Upper lobe of right lung (tissue), 1 donor: ENCODE measurements at places on chromosomes 4 and X. TPM values are rescaled to one million over a fixed set of nuclear protein-coding genes. Genes with fewer than 3 reads are reported as not detected.

DNA sequence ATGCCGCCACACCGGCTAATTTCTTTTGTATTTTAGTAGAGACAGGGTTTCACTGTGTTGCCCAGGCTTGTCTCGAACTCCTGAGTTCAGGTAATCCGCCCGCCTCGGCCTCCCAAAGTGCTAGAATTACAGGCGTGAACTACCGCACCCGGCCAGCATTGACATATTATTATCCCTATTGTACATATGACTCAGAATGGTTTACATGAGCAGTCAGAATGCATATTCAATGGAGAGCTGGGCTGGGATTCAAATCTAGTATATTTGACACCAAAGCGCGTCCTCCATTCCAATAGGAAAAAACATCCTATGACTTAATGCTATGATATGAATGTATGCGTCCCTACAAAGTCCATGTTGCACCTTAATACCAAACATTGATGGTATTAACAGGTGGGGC, 281.4 kb downstream of the CAMK2D start:
- H3K4me3 ChIP-seq, result no peak overlapping the region
- no peaks in the 10 kb centered on the region for H3K36me3 ChIP-seq
- no peaks in the 10 kb centered on the region for H3K27me3 ChIP-seq

DNA sequence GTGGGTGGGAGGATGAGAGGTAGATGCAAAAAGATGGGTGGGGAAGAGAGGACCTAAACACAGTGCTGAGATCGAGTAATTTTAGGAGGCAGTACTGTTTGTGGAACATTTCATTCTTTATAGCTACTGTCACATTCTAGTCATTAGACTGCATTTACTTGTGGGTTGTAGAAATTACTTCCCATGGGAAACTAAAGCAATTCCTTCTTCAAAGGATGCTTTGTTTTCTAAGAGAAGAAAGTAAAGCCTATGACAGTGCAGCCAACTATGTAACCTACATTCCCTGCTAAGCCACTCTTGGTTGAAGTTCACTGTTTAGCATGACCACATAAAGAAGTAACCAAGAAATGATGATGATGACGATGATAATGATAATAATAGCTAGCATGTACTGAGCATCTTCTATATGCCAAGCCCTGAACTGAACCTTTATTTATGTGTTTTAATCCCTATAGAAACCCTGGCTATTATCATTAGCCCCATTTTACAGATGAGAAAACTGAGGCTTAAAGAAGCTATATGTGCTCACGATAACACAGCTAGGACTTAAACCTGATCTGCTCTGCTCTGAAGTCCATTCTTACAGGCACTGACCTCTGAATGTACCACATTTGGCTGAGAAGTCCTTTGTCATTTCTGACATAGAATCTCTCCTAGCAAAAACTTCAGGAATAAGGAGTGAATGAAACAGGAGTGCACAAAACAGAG, 114.5 kb upstream of the KIT start:
- H3K36me3 ChIP-seq, result no peaks in the 10 kb centered on the region
- H3K27me3 ChIP-seq, result no peaks in the 10 kb centered on the region
- H3K27ac ChIP-seq, result no peak overlapping the region
- H3K4me1 ChIP-seq, result peaks cover 7% of the 10 kb centered on the region

- no peak overlapping the region for H3K27ac ChIP-seq
- H3K4me1 ChIP-seq, result no peaks in the 10 kb centered on the region
- no peak for DNase-seq
- no peaks in the 10 kb centered on the region for H3K36me3 ChIP-seq
- H3K27me3 ChIP-seq, result no peaks in the 10 kb centered on the region
Observed at GRCh38 chr4:153260553-153261300, 56.5 kb downstream of the TRIM2 start.

DNA sequence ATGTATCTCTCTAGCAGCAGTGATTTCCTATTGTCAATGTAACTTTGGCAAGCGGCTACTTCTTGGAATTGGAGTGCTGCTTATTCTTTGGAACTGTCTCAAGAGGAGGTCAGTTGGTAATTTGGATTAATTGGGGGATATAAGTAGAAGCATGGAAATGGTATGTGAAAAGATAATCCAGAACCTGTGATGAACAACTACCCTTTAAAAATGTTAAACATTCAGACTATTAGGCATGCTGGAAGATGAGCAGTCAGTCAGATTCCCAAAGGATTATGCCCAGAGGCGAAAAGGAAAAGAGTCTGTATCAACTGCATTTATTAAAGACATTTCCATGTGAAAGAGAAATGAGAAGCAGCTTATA, 62.5 kb downstream of the SEC24D start:
- peaks cover 10% of the 10 kb centered on the region for H3K36me3 ChIP-seq
- no peak overlapping the region for H3K4me3 ChIP-seq
- H3K27ac ChIP-seq, result no peak overlapping the region
- peaks cover 5% of the 10 kb centered on the region for H3K4me1 ChIP-seq
- no peak for DNase-seq

- no peak overlapping the region for H3K4me3 ChIP-seq
- H3K27me3 ChIP-seq, result no peaks in the 10 kb centered on the region
- no peak overlapping the region for H3K27ac ChIP-seq
- peaks cover 26% of the 10 kb centered on the region for H3K4me1 ChIP-seq
Observed at GRCh38 chr4:184408021-184408683, 66.2 kb downstream of the IRF2 start.

DNA sequence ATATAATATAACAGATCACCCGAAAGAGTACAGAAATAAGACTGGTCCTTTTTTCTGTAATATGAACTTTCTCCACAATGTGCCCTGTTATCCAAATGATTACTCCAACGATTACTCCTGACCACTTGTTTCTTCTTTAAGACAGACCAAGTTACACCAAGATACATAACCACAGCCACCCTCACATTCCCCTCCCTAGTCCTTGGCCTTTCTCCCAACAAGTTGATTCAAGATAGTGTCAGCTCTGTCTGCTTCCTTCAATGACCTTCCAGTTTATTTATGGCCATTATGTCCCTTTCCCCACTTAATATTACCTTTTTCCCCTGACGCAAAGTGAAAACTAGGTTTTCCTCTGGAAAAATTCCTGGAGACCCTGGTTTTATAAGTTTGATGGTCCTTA, 397.2 kb downstream of the FAM47B start:
- H3K36me3 ChIP-seq, result no peaks in the 10 kb centered on the region
- DNase-seq, result no peak
- H3K4me1 ChIP-seq, result no peaks in the 10 kb centered on the region
- no peak overlapping the region for H3K4me3 ChIP-seq

DNA sequence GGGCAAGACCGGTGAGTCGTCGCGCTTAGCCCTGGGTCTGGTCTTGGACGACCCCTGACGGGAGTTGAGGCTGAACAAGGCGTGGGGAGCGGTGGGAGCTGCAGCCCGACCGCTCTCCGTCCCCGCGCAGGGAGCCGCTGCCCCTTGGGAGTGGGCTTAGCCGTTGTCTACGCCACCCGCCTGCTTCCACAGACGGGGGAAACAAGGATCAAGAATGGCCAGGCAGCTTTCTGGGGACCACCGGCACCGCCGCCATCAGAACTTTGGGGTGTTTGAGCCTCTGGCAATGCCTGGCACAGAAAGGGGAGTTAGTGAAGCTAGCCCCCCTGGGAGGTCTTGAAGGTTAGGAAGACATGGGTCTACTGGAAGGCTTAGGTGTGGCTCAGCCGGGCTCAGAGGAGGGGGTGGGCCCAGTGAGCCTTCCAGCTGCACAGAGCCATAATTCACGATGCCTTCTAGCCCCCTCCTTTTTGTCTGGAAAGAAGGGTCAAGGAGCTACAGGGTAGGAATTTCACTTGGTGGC, 583 bp downstream of the RASL11B start:
- H3K4me1 ChIP-seq, result peaks cover 18% of the 10 kb centered on the region
- no peaks in the 10 kb centered on the region for H3K36me3 ChIP-seq
- peak overlapping the region; percentile 69 for H3K4me3 ChIP-seq
- H3K27ac ChIP-seq, result no peak overlapping the region
- no peak for DNase-seq

DNA sequence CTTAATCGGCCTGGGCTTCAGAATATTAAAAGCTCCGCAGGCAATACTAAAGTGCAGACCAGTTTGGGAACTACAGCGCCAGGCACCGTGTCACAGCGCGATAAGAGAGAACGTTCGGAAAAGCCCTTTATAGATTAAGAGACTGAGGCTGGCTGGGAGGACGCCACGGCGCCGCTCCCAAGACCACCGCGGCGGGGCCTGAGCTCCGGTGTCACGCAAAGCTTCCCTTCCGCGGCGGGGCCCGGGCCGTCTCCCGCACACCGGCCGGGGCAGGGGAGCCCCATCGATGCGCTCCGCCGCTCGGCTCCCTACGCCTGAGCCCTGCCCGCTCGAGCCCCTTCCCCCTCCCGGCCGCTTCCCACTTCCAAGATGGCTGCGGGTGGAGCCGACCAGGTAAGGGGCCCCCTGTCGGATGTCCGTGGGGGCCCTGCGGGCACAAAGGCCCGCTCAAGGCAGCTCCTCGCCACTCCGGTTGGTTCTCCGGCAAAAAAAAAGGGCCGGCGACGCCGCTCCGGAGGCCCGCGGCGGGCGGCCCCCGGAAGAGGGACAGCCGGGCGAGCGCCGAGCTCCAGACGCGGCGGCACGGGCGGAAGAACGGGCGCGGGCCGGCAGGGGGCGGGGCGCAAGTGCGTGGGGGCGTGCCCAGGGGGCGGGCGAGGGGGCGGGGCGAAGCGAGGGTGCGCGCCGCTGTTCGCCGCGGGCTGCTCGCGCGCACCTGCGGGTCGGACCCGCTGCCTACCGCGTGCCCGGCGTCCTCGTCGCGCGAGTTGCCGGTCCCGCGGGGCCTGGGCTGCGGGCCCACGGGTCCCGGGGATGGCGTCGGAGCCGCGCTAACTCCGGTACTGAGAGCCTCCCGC, at the start of gene TBC1D14:
TBC1D14 (plus strand) TSS at position 714 of the 857 bp plus-strand sequence. CDS start 13,564 bp downstream, outside the sequence.
- H3K27ac ChIP-seq, result peak within 1 kb of the TSS; percentile 99
- H3K4me1 ChIP-seq, result peaks cover 19% of the 10 kb centered on the region
- H3K36me3 ChIP-seq, result no peaks in the 10 kb centered on the region
- H3K4me3 ChIP-seq, result peak within 1 kb of the TSS; percentile 58
- H3K27me3 ChIP-seq, result no peaks in the 10 kb centered on the region

DNA sequence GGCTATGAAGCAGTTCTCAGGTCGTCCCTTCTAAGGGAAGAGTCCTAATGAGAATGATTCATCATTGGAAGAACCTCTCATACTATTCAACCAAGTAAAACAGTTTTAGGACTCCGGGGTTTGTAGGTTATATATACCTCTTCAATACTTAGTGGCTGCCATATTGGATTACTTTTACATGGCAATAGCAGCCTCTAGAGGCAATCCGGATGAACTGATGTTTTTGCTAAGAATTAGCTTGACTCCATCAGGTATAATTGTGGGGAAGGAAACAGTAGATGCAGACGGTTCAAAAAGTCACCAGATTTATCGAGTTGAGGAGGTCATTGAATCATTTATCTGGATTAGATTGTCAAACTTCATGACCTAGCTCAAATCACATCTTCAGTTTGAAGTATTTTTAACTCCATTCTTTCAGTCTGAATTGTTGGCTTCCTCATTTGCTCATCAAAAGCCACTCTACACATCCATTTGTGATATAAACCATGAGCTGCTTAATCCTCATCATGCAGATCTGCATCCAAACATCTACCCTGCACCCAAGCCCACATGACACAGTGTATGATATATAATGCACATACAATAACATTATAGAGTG, 28.4 kb downstream of the GUCY1B1 start:
- DNase-seq, result no peak
- no peaks in the 10 kb centered on the region for H3K36me3 ChIP-seq
- H3K4me1 ChIP-seq, result peaks cover 3% of the 10 kb centered on the region

GRCh38 chr4:172776203-172776861, 392.3 kb upstream of the GALNT7 start:
- no peak overlapping the region for H3K4me3 ChIP-seq
- H3K36me3 ChIP-seq, result no peaks in the 10 kb centered on the region
- no peak overlapping the region for H3K27ac ChIP-seq
- no peak for DNase-seq
- H3K4me1 ChIP-seq, result no peaks in the 10 kb centered on the region

DNA sequence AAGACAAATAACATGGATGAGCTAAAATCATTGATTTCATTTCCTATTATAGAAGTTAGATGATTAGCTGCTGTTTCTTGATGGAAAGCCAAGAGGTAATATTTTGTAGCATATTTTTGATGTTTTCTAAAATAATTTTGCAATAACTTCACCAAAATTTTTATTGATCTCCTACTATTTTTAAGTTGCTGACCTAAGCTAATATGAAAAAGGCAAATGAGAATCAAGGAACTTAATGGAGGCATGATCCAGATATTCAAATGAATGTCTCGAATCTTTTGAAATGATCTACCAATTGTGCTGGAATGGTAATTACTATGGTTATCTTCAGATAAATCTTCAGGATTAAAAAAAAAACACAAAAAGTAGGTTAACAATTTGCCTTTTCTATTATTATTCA, 1591.4 kb upstream of the PCDH7 start:
- DNase-seq, result no peak
- H3K4me1 ChIP-seq, result no peaks in the 10 kb centered on the region
- H3K36me3 ChIP-seq, result no peaks in the 10 kb centered on the region
- H3K4me3 ChIP-seq, result no peak overlapping the region

- no peaks in the 10 kb centered on the region for H3K27me3 ChIP-seq
- no peak overlapping the region for H3K27ac ChIP-seq
- no peaks in the 10 kb centered on the region for H3K4me1 ChIP-seq
- H3K36me3 ChIP-seq, result no peaks in the 10 kb centered on the region
Observed at GRCh38 chrX:24371391-24371972, 11.0 kb downstream of the SUPT20HL1 start.

GRCh38 chrX:135541351-135541750, 20.9 kb downstream of the INTS6L start:
- H3K36me3 ChIP-seq, result no peaks in the 10 kb centered on the region
- no peak for DNase-seq
- H3K27me3 ChIP-seq, result no peaks in the 10 kb centered on the region
- H3K4me3 ChIP-seq, result no peak overlapping the region
- H3K27ac ChIP-seq, result no peak overlapping the region

DNA sequence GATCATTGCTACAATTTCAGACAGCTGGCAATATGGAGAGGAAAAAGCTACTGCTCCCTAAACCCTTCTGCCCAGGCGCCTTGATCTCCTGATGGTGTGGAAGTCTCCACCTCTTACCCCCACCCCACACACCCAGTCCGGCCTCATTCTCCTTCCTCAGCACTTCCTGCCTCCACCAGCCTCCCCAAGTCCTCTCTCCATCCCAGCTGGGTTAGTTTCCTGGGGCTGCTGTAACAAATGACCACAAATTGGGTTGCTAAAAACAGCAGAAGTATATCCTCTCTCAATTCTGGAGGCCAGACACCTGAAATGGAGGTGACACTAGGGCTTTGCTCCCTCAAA, 1.1 kb upstream of the CCNQ start:
- DNase-seq, result no peak
- no peak overlapping the region for H3K27ac ChIP-seq
- H3K27me3 ChIP-seq, result no peaks in the 10 kb centered on the region

GRCh38 chr4:56261027-56261426, 126.3 kb downstream of the AASDH start:
- DNase-seq, result no peak
- H3K36me3 ChIP-seq, result no peaks in the 10 kb centered on the region
- no peak overlapping the region for H3K4me3 ChIP-seq
- H3K27ac ChIP-seq, result no peak overlapping the region

NKX6-1 gene
- not detected for total RNA-seq

TMEM144 gene
- total RNA-seq, result 15.5 TPM

MAGEA3 gene
- total RNA-seq, result not detected

BTC gene
- 3.4 TPM for total RNA-seq

DCAF8L2 gene
- not detected for total RNA-seq

WNK3 gene
- 1.8 TPM for total RNA-seq

GPAT3 gene
- 8.3 TPM for total RNA-seq
